ENCODE measurements at places on chromosomes 6 and 20.

- no peak for DNase-seq
Observed at GRCh38 chr6:34928220-34928619, 39.2 kb downstream of the ANKS1A start.

GRCh38 chr6:53889365-53889764 lies 94.6 kb downstream of the LRRC1 start:
- DNase-seq: no peak

- DNase-seq: no peak
Observed at GRCh38 chr6:136037876-136038460, 186.5 kb downstream of the PDE7B start.

- DNase-seq: no peak
Observed at GRCh38 chr6:75219263-75219662, 13.4 kb upstream of the COL12A1 start.

GRCh38 chr6:1104988-1105670 lies 206.8 kb upstream of the FOXQ1 start:
- DNase-seq: no peak

- DNase-seq: no peak
Observed at GRCh38 chr6:131765804-131766135, 42.0 kb upstream of the ENPP1 start.

DNA sequence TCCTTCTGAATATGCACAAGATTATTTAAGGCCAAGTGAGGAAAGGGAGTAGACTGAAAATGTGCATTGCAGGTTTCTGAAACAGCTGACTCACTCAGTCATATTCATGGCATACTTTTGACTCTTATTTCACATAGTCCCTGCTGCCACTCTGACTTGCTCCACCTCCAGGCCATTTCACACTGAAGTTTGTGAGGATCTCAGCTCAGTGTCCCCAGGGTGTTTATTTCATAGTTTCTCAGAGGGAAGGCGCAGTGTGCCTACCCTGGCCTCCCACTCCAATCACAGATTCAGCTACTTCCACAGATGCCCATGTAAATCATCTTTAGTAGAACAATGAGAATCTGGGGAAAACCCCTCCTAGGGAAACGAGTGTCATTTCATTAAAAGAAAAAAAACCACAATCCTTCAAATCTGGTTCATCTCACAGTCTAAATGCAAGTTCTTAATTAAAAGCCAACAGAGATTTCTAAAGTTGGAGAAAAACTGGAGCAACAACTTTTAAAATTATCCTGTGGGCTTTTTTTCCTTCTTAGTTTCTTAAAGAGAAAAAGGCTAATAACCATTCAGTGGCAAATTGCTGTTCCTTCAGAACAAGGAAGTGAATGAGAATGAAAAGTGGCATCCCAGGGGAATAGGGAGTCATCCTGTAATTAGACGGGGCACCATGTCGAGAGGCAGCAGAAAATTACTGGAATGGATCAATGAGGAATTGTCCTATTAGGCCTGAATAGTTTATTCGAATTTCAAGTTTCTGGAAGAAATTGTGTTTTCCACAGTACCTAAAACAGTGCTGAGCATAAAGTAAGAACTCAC lies 133.6 kb downstream of the TFAP2B start:
- DNase-seq: no peak

DNA sequence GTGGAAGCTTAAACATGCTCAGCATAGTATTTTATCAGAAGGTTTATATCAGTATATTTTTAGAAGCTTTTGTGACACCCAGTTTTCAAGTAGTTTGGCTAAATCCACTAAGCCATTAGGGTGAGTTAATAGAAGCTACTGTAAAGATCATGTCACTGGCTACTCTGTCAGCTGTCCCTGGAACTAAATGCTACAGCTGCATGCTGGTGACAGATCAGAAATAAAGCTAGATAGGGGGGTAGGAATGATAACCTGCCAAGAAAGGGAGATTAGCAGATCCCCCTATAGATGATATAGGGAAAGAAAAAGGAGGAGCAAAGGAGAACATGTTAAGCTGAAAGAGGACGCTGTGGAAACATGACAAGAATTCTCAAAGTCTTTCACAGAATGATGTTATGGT lies 363.2 kb downstream of the QKI start:
- no peak for DNase-seq

DNA sequence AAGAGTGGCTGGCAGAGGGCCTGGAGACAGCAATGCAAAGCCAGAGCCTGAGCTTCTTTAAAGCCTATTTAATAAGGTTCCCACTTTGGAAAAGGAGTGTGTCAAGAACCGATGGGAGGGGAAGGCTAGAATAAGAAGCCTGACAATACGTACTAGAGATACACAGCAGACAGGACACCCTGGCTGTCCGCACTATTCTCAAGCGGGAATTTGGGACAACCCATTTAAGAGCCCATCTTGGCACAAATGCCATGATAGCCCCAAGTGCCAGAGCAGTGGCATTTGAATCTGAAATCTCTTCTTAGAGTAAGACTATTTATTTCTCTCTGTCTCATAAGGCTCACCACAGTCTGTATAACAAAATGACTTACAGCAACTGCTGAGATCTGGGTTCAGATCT lies 3.1 kb downstream of the GMDS start:
- no peak for DNase-seq

- no peak for DNase-seq
Observed at GRCh38 chr6:90192857-90193256, 103.8 kb downstream of the BACH2 start.

DNA sequence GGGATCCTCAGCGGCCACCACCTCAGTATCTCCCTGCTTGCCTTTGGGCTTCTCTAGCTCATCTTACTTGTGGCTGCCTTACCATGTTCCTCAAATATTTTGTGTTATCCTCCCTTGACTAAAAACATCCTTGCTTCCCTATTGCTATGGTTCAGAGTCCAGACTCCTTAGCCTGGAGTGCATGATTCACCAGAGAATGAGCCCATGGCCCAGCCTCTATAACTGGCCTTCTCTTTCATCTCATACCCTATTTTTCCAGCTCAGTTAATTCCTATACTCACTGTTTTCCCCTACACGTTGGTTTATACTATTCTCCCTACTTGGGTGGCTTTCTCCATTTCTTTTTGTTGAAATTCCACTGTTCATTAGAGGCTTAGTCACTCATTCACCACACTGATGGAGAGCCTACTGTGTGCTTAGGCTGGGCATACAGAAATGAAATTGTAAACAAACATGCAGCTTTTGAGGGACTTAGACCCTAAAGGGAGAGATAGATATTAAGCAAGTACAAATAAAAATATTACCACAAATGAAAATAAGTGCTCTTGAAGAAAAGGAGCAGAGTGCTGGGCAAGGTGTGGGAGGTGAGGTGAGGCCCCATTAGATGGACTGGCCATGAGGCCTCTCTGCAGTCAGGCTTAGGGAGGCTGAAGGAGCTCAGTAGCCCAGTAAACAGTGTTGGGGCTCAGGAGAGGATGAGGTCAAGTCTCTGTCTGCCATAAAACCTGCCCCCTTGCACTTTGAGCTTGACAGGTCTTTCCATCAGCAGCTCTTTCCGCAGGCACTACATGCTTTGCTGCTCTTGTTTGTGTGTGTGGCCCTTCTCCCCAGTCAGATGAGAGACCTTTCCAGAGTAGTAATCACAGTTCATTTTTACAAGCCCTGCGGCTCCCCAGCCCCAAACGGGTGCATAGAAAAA lies 109.3 kb downstream of the TCP11 start:
- DNase-seq: no peak

DNA sequence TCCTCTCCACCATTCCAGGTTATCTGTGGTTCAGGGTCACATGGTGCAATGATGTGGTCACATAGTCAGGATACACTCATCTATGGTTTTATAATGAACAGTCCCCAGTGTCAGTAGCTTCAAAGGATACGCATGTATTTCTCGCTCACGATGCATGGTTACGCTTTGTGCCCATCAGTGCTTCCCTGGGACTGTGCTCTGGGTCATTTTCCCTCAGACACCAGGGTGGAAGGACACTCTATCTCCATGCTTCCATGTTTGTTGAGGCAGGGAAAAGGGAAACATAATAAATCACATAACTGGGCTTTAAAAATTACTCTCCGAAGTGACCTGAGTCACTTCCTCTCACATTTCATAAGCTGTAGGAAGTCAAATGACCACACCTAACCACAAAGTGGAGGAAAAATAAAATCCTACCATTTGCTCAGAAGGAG lies 394.8 kb upstream of the NOX3 start:
- no peak for DNase-seq

- DNase-seq: no peak
Observed at GRCh38 chr20:62929051-62929538, 2.8 kb upstream of the DIDO1 start.

DNA sequence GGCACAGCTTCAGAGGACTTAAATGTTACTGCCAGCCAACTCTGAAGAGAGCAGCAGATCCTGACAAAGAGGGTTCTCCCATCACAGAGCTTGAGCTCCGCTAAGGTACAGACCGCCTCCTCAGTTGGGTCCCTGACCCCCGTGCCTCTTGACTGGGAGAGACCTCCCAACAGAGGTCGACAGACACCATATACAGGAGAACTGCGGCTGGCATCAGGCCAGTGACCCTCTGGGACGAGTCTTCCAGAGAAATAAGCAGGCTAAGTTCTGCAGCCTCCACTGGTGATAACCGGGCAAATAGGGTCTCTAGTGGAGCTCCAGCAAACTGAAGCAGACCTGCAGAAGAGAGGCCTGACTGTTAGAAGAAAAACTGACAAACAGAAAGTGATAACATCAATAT lies 187.0 kb downstream of the CLVS2 start:
- no peak for DNase-seq

- no peak for DNase-seq
Observed at GRCh38 chr20:3590164-3590563, 73.0 kb downstream of the GFRA4 start.

- DNase-seq: no peak
Observed at GRCh38 chr6:11146117-11146826, 34.7 kb upstream of the ERVFRD-1 start.

- DNase-seq: peak; percentile 76
Observed at GRCh38 chr20:47502271-47503239, 868 bp downstream of the NCOA3 start.

DNA sequence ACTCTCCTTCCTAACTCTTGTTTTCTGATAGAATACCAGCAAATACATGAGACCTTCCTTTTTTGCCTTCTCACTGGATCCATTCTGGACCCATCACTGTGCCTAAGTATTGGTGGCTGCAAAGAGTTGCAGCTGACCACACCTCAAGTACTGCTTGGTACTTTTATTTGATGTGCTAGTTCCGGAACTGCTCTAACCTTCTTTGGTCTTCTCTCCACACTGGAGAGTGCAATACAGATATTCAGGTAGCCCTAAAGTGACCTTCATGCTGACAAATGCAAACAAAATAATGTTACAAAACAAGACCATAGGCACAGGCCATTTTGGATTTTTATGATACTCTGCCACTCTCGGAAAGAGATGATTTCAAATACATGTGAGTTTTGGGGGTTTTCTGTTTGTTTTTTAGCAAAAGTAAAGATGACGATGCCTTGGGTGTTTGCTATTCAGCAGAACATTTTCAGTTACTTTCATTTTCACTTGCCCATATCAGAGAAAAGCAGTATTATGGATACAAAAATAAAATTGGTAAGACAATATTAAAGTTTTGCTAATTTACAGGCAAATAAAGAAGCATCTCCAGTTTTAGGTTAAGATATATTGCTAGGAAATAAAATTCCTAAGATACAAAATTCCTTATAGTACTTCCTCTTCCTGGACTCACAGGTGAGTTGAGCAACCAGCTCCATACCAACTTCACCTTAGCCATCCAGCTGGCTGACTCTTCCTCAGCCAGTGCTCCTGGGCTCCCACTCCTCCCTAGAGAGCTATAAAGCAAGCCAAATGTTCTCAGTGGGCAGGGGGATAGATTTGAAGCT lies 42.0 kb downstream of the PTPRK start:
- DNase-seq: no peak

GRCh38 chr6:151269321-151269995 lies 29.7 kb downstream of the AKAP12 start:
- DNase-seq: no peak

DNA sequence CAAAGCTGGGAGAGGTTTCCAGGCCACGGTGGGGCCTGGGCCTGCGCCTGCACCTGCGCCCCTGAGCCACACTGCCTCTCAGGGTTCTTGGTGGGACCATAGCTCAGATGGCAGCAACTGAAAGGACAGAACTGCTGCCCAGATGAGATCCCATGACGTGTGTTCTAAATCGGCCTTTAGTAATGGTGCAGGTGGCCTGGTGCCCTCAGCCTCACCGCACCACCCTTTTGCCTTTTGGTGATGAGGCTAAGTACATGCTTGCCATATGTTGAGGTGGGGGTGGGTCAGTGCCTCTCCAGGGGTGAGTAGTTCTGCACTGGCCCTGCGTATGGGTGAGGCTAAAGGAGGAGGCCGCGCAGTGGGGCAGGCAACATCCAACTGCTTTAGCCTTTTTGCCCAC lies 7.4 kb downstream of the PSMG4 start:
- no peak for DNase-seq

GRCh38 chr6:74953708-74954107 lies 252.1 kb downstream of the COL12A1 start:
- DNase-seq: no peak

DNA sequence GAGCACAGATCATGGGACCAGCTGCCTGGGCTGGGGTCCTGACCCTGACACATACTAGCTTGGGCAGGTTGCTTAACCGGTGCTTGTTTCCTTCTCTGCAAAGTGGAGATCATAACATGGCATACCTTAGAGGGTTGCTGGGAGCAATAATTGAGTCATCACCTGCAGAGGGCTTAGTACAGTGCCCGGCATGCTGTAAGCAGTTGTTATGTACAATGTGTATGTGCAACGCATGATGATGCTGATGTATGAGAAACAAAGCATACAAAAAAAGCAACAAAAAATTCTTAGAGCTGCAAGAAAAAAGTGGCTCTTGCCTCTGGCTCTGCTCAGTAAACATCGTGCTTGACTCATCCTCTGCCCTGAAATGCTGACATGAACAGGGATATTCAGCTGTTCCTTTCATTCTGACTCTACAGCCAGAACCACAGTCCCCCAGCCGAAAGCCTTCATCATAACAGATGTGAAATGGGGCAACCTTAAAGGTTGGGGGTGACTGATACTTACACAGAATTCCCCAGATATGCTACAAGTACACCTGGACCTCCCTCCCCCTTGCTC lies 91.7 kb downstream of the CLIC5 start:
- DNase-seq: no peak

- DNase-seq: peak; percentile 53
Observed at GRCh38 chr6:6588064-6588923, at the start of gene LY86. TSS of gene LY86 (plus strand) at chr6:6588720. CDS start at chr6:6588735, 15 bp downstream.

GRCh38 chr6:134637847-134638437 lies 312.0 kb downstream of the ALDH8A1 start:
- no peak for DNase-seq

DNA sequence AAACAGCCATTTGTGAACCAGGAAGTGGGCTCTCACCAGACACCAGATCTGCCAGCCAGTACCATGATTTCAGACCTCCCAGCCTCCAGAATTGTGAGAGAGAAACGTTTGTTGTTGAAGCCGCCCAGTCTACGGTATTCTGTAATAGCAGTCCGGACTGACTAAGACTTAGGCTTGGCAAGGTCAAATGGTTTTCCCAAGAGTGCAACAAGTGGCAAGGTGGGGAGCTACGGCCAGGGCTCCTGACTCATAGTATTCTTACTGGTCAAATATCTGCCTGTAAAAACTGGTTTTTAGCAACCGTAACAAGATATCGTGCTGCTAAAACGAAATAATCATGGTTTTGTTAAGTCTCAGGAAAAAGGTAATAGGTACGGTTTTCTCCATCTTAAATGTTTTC lies 37.8 kb downstream of the MCUR1 start:
- no peak for DNase-seq

- no peak for DNase-seq
Observed at GRCh38 chr6:114032721-114033120, 61.8 kb upstream of the HDAC2 start.

Data from AML-193 (cell line).